ENCODE measurements at places on chromosomes 7 and 10. TPM values are rescaled to one million over a fixed set of nuclear protein-coding genes. Genes with fewer than 3 reads are reported as not detected.

DNA sequence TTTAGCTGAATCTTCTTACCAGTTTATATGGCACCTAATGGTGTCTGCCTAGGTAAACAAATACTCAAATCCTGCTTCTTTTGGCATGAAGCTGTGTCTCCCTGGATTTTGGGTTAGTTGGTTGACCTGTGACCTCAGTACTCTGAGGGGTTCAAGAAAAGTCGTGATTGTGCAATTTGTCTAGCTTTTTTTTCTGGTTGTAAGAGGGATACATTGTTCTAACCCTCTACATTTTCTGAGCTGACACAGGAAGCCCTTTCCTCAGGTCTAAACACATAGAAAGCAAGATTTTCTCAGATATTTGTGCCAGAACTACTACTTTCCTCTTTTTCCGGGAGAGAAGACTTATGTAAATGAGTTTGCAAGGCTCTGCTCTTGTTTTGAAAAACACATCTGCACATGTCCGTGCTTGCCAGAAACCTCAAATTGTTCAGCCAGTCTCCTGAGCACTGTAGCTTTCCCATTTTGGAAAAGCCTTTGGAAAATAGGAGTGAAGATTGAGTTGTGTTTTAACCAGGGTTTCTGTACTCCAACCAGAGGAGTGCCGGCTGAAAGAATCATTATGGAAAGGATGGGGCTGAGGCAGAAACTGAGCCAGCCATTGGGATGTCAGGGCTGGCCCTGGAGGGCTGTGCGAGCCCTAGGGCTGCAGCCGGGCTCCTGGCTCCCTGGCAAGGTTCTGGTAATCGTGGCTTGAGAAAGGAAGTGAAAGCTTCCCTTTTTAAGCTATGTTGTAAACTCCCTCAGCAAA is 31.3 kb upstream of the CXCL12 start:
- no peaks in the 10 kb centered on the region for H3K27me3 ChIP-seq
- H3K36me3 ChIP-seq = no peaks in the 10 kb centered on the region
- H3K4me3 ChIP-seq = no peak overlapping the region
- H3K4me1 ChIP-seq = peaks cover 21% of the 10 kb centered on the region

Gene CNNM2
- 21.0 TPM for total RNA-seq

Gene GCC1
- total RNA-seq = 18.3 TPM

- peaks cover 39% of the 10 kb centered on the region for H3K36me3 ChIP-seq
- no peak overlapping the region for H3K27ac ChIP-seq
- DNase-seq = no peak
- no peaks in the 10 kb centered on the region for H3K27me3 ChIP-seq
Measured at GRCh38 chr7:21916629-21917028, 29.1 kb downstream of the CDCA7L start.

Gene AMZ1
- 0.87 TPM for total RNA-seq
